Liver (tissue), 10 donors: ENCODE measurements at places on chromosomes 3 and 15.

DNA sequence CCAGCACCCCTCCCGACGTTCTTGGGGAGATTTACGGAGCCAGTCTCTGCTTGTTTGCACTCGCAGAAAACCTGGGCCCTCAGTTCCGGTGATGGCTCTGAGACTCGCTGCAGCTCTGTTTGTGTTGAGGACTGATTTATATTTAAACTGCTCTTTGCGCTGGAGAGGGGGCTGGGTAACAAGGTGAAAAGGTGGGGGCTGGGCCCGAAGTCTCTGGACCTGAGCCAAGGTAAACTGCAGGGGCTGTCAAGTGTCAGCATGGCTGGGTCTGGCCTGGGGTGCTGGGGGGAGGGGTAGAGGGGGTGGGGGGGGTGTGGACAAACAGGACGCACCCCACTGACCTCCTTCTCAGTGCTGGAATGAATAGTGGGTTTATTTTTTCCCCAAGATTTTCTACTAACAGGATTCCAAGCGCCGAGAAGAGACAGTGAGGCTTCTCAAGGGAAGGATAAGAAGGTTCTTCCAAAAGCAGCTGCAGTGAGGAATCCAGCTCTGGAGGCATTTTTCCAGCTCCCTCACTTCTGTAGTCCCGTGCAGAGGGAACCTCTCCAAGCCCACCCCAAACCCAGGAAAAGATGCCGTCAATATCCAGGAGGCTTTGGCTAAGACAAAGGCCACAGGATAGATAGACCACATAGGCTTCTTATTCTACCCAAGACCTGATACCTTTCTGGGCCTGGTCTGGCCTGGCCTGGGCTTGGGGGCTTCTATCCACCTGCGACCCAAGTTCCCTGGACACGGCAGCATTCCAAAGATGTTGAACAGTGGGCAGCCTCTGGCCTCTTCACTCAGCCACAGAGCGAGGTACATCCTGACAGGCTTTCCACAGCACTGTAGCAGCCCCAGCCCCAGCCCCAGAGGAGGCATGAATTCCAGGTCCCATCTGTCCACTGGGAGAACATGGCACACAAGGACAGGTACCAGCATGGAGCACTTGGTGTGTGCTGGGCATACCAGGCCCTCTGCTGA is 938 bp upstream of the SLCO2A1 start:
- DNase-seq: peak; percentile 64

- DNase-seq: no peak
These were observed 50.0 kb upstream of the CP start for GRCh38 chr3:149271669-149272068.

DNA sequence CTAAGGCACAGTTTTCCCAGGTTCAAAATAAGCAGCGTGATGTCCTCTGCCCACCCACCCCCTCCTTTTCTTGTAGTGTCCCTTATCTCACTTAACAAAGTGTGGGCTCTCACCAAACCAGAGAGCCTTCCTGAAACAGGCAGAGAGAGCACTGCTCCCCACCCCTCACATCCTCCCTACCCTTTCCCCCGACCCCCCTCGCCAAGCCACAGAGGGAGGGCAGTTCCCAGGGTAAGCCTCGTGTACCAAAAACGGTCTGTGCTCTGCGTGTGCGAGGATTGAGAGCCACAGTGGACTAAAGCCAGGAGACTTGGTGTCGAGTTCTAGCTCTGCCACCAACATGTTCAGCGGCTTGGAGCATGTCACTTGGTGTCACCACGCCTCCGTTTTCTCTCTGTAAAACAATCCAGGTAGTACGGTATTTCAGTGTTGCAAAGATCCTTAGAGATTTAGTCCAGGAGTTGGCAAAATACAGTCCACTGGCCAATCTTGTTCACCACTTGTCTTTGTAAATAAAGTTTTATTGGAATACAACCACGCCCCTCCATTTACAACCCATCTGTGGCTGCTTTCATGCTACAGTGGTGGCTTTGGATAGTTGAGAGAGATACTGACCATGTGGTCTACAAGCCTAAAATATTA is 249.9 kb downstream of the OPA1 start:
- no peak for DNase-seq

- DNase-seq: no peak
These were observed 104.9 kb downstream of the MFSD1 start for GRCh38 chr3:158906749-158907148.

DNA sequence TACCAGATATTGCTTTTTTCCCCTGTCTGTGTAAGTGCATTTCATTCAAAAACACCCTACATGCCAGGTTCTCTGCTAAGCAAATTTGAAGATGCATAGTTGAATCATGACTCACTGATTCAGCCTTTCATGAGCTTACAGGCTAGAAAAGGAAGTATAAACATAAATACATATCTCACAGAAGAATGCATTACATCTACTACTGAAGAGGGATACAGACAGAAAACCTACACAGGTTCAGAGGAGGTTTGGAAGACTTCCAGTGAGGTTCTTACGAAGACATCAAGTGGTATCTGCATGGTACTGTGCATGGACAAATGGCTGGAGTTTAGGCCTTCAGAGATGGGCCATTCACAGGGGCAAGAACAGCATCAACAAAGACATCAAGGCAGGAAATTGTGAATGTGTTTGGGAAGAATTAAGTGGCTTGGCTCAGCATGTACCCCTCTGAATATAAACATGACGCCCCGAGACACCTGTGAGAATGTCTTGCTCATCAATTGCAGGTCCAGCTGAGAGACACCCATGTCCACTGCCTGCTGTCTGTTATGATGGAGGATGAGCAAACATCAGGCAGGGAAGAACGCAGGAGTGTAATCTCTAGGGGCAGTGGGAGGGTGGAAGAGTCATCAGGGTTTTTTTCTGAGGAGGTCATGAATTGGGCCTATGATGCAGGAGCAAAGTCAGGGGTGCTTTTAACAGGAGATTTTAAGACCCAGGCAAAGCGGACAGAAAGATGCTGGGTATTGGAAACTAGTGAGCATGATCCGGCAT is 105.1 kb upstream of the GALNT15 start:
- no peak for DNase-seq

DNA sequence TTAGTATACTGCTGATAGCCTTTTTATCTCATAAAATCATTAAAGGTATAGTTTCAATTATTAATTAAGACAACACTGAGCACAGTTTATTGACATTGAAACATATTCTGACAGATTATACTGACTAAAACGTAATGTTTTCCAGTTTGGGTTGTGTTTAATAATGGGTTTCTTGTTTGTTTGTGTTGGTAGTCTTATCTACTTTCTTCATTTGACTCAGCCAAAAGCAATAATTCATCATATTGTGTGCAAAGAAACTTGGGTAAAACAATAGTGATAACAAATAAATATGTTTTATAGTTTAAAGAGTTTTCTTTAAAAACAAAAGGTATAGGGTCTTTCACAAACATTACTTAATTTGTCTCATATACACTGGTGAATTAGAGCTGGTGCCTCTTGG is 629.2 kb upstream of the AGTR1 start:
- DNase-seq: no peak

- no peak for DNase-seq
These were observed 122.2 kb downstream of the EEFSEC start for GRCh38 chr3:128275316-128276145.

GRCh38 chr15:80162059-80162554 is 9.3 kb downstream of the FAH start:
- DNase-seq: no peak

DNA sequence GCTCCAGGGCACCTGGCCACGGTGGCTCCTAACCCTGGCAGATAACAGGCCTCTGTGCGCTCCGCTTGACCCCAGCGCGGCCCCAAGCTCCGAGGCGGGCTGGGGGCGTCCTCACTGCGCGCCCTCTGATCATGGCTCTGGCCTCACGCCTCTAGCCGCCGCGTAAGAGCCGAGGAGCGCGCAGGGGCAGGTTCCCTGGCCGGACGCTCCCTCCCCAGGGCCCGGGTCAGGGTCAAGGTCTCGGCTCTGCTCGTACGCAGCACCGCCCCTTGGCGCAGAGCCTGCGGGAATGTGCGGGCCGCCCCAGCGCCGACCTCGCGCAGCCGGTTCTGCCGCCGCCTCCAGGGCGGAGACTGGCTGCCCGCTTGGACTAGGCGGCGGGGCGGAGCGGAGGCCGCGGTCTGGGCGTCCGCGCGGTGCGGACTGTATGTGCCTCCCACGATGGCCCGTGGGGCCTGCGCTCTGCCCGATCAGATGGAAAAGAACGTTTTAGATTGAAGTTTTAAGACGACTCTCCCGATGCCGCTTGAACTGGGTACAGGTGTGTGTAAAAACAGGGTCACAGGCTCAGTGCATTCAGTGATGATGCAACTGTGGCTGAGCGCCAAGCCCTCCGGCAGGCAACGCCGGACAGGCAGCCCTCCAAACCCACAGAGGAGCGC is 40.8 kb downstream of the CHST14 start:
- DNase-seq: peak; percentile 79

- no peak for DNase-seq
These were observed 178.7 kb upstream of the TLE3 start for GRCh38 chr15:70276401-70276800.

- no peak for DNase-seq
These were observed 45.8 kb upstream of the SENP5 start for GRCh38 chr3:196821806-196822355.

DNA sequence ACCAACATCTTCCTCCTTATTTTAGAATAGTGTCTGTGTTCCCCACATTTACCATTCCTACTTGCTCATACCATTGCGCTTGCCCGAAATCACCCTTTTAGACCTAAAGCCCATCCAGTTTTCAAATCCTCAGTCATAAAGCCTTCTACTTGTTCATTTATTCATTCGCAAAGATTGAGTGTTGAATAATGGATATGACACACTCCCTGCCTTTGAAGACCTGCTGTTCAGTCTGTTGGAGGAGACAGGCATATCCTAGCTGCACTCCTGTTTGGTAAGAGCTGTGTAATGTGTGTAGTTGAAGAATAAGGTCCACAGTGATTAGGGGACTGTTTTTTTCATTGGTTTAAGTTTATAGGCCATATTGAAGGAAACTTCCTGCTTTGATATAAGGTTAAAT is 1.7 kb downstream of the CNOT10 start:
- no peak for DNase-seq

DNA sequence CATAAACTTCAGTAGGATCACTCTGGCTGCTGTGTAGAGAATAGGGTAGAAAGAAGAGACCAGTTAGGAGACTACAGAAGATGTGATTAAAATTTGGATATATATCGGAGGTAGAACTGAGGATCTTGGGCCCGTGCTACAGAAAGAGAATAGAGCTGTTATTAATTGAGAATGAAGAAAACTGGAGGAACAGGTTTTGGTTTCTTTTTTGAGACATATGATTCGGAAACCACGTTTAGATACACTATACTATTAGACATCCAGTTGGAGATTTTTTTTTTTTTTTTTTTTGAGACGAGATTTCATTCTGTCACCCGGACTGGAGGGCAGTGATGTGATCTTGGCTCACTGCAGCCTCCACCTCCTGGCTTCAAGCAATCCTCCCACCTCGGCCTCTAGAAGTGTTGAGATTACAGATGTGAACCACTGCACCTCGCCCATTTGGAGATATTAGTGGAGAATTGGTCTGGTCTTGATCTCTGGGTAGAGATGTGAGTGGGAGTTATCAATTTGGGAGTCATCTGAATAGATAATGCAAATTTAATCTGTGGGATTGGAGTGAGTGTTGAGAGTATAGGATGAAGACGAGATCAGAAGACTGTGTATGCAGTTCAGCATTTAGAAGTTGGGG is 50.9 kb downstream of the TCF12 start:
- DNase-seq: no peak

- DNase-seq: no peak
These were observed 17.5 kb downstream of the VGLL3 start for GRCh38 chr3:86973440-86973839.

DNA sequence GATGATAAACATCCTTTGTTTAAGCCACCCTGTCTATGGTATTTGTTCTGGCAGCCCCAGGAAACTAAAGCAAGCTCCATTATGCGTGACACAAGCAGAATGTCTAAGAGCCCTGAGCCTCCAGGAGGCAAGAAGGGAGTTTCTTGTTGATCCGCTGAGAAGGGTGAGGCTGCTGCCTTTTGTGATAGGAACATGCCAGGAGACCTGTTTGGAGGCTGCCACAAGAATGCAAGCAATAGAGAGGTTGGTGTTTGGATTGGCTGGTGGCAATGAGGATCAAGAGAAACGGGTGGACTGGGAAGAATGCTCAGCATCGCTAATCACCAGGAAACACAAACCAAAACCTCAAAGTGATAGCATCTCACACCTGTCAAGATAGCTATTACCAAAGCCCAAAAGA is 104.8 kb downstream of the ASB7 start:
- DNase-seq: no peak

GRCh38 chr3:106691476-106691875 is 685.8 kb upstream of the CCDC54 start:
- DNase-seq: no peak

DNA sequence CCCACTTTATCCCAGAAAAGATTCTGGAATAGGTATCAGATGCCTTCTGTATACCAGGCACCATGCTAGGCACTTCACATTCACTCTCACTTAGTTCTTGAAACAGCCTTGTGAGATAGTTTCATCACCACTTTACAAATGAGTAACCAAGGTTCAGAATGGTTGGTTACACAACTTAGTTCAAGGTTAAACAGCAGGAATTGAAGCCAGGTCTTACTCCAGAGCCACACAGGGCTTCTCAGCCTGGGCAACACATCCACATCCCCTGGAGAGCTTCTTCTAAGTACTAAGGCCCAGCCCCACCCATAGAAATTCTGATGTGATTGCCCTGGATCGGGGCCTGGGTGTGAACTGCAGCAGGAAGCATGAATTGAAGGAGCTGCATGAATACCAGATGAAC is 18.6 kb downstream of the WHAMM start:
- DNase-seq: no peak

GRCh38 chr3:4979428-4980228 is at the start of gene BHLHE40:
BHLHE40 (plus strand) TSS chr3:4979437; CDS start chr3:4979719, 282 bp downstream.
- no peak for DNase-seq

- no peak for DNase-seq
These were observed 9.7 kb upstream of the LRRC15 start for GRCh38 chr3:194379231-194379630.

DNA sequence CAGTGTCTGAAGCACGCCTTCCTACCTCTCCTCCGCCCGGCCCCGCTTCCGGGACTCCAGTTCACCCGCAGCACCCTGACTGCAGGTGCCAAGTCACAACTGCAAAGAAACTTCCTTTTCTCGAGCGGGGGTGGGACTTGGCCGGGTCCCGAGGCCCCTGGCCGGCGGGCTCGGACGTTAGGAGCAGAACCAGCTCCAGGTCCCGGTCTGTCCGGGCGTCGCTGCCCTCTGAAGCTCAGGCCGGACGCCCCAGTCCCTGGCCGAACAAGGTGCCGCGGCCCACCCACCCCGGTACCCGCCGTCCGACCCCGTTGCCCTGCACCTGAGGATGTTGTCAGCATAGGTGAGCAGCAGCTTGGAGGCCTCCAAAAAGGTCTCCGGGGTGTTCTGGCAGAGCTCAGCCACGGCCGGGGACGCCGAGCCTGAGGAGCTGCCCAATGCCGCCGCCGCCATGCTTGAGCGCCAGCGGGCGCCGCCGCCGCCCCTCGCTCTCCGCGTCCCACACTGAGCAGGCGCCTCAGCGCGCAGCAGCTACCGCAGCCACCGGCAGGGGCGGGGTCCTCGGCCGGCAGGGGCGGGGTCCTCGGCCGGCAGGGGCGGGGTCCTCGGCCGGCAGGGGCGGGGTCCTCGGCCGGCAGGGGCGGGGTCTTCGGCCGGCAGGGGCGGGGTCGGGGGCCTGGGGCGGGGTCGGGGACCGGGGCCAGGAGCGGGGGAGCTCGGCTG is at the start of gene NGLY1:
Gene NGLY1 (minus strand): TSS at position 506 of the 723 bp plus-strand sequence. CDS start 53 bp downstream, at position 453.
- DNase-seq: peak; percentile 88

- DNase-seq: no peak
These were observed 166.7 kb downstream of the SQOR start for GRCh38 chr15:45801543-45801942.

- no peak for DNase-seq
These were observed 18.9 kb upstream of the ALDH1L1 start for GRCh38 chr3:126199256-126199655.

- DNase-seq: no peak
These were observed 64.3 kb downstream of the OSTN start for GRCh38 chr3:191263365-191263764.

- DNase-seq: no peak
These were observed 24.1 kb upstream of the BNIP2 start for GRCh38 chr15:59713177-59713576.
